ENCODE measurements at places on chromosomes 6 and 20. TPM values are rescaled to one million over a fixed set of nuclear protein-coding genes. Genes with fewer than 3 reads are reported as not detected.

The ARFGEF3 gene
- 22.0 TPM for total RNA-seq

GRCh38 chr6:24897186-24897585 is 38.6 kb downstream of the RIPOR2 start:
- no peaks in the 10 kb centered on the region for H3K27me3 ChIP-seq
- DNase-seq = no peak
- no peaks in the 10 kb centered on the region for H3K4me1 ChIP-seq
- H3K36me3 ChIP-seq = no peaks in the 10 kb centered on the region
- H3K4me3 ChIP-seq = no peak overlapping the region

DNA sequence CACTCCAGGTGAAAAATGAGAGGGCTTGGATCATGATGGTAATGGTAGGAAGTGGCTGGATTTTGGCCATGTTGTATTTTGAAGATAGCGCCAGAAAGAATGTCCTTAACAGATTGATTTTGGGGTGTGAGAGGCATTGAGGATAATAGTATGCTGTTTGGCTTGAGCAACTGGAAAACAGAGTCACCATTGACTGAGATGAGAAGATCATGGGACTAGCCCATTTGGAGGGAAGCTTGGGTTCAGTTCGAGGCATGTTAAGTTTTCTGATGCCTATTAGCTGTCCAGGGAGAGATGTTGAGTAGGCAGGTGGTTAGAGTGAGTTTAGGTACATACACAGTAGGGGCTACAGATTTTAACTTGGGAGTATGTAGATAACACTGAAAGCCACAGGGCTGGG is 23.3 kb downstream of the PLCG1 start:
- no peak for DNase-seq
- H3K36me3 ChIP-seq = peaks cover 16% of the 10 kb centered on the region
- H3K27me3 ChIP-seq = no peaks in the 10 kb centered on the region

The CST5 gene
- total RNA-seq = not detected

The SCGN gene
- total RNA-seq = 0.80 TPM
